Activated CD8-positive, alpha-beta T cell treated with anti-CD3 and anti-CD28 coated beads, Interleukin-2, amount 10 ng/mL, durations not matched to agents 7 days and 5 days (primary cell): ENCODE measurements at places on chromosomes 3 and 15. TPM values are rescaled to one million over a fixed set of nuclear protein-coding genes. Genes with fewer than 3 reads are reported as not detected.

- peaks cover 5% of the 10 kb centered on the region for H3K27me3 ChIP-seq
- peaks cover 39% of the 10 kb centered on the region for H3K4me1 ChIP-seq
- DNase-seq = peak; percentile 91
- H3K27ac ChIP-seq = peak overlapping the region; percentile 91
- H3K4me3 ChIP-seq = peak overlapping the region; percentile 57
These were observed 27.4 kb upstream of the FOXB1 start for GRCh38 chr15:59976480-59977271.

- DNase-seq = no peak
- H3K4me1 ChIP-seq = no peaks in the 10 kb centered on the region
- peaks cover 10% of the 10 kb centered on the region for H3K27me3 ChIP-seq
- H3K4me3 ChIP-seq = no peak overlapping the region
- no peaks in the 10 kb centered on the region for H3K36me3 ChIP-seq
- H3K27ac ChIP-seq = no peak overlapping the region
These were observed 14.3 kb upstream of the SPRED1 start for GRCh38 chr15:38238311-38238710.

DNA sequence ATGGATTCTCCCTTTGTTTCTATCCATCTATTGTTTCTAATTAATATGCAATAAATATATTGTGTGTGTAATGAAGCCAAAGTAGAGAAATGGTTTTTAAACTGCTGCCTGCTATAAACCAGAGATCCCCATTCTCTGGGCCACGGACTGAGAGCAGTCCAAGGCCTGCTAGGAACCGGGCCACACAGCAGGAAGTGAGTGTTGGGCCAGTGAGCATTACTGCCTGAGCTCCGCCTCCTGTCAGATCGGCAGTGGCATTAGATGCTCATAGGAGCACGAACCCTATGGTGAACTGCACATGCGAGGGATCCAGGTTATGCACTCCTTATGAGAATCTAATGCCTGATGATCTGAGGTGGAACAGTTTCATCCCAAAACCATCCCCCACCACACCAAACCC is 85.2 kb upstream of the POMGNT2 start:
- no peak overlapping the region for H3K4me3 ChIP-seq
- no peak for DNase-seq
- no peaks in the 10 kb centered on the region for H3K27me3 ChIP-seq
- H3K27ac ChIP-seq = no peak overlapping the region

DNA sequence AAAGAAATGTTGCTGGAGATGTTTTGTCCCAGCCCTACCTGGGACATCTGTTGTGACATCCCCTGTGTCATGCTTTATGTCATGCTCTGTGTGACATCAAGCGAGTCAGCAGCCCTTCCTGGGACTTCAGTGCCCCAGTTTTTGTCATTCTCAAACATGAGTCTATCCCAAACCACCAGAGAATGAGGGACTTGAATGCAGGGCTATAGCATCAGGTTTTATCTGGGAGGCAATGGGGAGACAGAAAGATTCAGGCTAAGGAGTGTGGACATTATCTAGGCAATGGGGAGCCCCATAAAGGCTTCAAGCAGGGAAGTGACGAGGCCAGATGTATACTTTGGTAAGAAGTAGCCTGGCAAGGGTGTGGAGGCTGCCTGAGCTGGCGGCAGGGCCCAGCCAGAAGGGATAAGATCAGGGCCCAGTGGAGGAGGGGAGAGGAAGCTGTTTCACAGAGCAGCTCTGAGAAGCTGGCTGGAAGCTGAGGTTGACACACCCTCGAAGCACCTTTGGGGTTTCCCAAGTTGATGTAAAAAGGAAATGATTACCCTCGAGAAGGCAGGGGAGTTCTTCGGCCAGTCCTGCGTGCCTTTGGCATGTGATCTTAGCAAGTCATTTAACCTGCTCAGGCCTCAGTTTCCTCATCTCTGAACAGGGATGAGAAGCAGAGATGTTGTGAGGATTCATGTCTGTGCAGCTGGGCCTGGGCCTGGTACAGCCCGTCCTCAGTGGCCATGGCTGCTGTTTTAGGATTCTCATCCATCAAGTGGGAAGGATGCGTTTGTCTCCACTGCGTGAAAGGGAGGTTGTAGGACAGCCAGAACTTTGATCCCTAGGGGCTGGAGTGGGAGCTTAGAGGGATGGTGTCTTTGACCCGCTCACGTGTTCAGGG is 34.3 kb downstream of the IRAK2 start:
- peak; percentile 83 for DNase-seq
- H3K4me3 ChIP-seq = peak overlapping the region; percentile 45
- peak overlapping the region; percentile 96 for H3K27ac ChIP-seq
- H3K27me3 ChIP-seq = no peaks in the 10 kb centered on the region

DNA sequence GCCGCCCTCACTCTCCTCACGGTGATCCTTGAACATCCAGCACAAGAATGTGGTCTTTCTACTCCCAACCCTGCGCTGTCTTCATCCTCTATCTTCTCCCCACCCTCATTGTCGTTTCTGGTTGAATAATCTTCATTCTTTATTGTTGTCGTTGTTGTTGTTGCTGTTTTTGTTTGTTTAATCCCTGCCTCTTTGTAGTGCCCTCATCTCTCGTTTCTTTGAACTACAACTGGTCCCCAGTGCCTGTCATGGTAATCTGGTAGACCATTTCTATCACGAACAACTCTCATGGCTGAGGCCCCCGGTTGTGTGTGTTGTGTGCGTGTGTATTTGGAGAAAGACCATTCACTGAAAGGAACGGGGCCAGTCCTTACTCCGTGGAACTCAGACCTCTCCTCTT is 1.3 kb upstream of the MYO5A start:
- peak overlapping the region; percentile 70 for H3K4me3 ChIP-seq
- H3K36me3 ChIP-seq = peaks cover 8% of the 10 kb centered on the region
- peak overlapping the region; percentile 81 for H3K27ac ChIP-seq
- no peak for DNase-seq
- H3K27me3 ChIP-seq = peaks cover 28% of the 10 kb centered on the region

- no peak for DNase-seq
- no peaks in the 10 kb centered on the region for H3K36me3 ChIP-seq
These were observed 94.5 kb upstream of the EPHA6 start for GRCh38 chr3:96719921-96720320.

DNA sequence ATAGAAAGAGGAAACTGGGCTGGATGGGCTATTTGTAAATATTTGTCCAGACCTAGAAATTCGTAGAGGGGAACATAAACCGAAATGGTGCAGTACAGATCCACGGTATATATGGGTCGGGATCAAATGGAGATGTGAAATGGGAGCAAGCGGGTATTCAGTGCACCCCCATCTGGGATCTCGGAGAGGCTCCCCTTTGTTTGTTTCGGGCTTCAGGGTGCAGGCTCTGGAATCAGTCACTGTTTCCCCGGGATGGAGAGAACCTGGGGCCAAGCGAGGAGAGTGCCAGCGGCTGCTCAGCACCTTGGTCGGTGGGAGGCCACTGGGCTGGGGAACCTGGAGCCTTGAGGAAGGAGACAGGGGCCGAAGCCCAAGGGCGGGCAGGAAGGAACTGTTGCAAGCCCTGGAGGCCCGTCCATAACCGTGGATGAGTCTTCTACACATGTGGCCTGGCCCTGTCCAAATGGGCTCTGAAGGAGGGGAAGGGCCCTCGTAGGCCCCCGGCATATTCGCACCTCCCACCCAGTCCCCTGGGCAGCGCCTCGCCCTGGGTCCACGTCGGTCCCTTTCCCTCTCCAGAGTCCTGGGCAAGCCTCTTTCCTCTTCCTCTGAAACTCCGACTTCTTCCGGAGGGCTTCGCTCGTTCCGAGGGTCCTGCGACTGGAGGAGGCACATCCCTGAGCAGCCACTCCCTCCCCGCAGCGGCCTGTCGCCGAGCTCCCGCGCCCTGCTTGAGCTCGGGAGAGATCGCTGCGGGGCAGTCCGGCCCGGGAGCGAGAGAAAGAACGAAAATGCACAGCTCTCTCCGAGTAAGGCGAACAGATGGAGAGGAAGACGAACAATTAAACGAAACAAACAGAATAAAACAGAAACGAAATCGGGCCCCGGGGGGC is 3.0 kb downstream of the ISL2 start:
- H3K4me1 ChIP-seq = peaks cover 66% of the 10 kb centered on the region
- H3K36me3 ChIP-seq = peaks cover 7% of the 10 kb centered on the region
- H3K27ac ChIP-seq = no peak overlapping the region
- H3K27me3 ChIP-seq = peaks cover 76% of the 10 kb centered on the region
- peak overlapping the region; percentile 68 for H3K4me3 ChIP-seq

DNA sequence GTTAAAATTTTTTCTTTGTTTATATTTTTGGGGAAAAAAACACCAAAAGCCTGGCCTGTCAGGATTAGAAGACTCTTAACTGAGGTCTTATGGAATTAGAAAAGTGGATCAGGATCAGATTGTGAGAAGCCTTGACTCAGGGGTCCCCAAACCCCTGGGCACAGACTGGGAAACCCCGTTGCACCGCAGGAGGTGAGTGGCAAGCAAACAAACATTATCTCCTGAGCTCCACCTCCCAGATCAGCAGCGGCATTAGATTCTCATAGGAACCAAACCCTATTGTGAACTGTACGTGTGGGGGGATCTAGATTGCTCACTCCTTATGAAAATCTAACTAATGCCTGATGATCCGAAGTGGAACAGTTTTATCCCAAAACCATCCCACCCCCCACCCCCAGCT is 117.2 kb downstream of the TCF12 start:
- H3K4me3 ChIP-seq = no peak overlapping the region
- DNase-seq = no peak
- H3K4me1 ChIP-seq = peaks cover 28% of the 10 kb centered on the region
- H3K27ac ChIP-seq = no peak overlapping the region
- H3K36me3 ChIP-seq = peaks cover 2% of the 10 kb centered on the region

DNA sequence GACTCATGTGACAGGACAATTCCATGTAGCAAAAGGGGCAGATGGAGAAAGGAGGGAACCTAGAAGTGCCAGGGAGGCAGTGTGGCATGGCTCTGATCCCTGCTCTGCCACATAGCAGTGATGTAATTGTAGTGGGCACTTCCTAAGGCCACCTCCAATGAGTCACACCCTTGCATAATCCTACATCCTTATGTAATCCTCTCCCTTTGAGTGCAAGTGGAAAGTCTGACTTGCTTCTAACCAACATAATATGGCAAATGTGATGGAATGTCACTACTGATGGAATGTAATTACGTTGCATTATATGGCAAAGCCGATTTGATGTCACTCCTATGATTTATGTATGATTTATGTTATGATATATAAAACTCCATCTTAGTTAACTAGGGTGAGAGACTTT is 72.9 kb upstream of the ATP2C1 start:
- no peaks in the 10 kb centered on the region for H3K36me3 ChIP-seq
- DNase-seq = no peak
- peaks cover 16% of the 10 kb centered on the region for H3K27me3 ChIP-seq
- H3K4me1 ChIP-seq = no peaks in the 10 kb centered on the region

NDUFAF3 gene
- 92.1 TPM for total RNA-seq

FOXB1 gene
- total RNA-seq = 0.50 TPM

FBXL22 gene
- 0.66 TPM for total RNA-seq

VPS8 gene
- 51.8 TPM for total RNA-seq

MNS1 gene
- 0.23 TPM for total RNA-seq

COL6A5 gene
- not detected for total RNA-seq

STX19 gene
- total RNA-seq = not detected
